ENCODE measurements at places on chromosomes 3 and 15.

GRCh38 chr15:52960283-52960682 is 170.1 kb upstream of the ONECUT1 start:
- DNase-seq: no peak

- no peak for DNase-seq
Observed at GRCh38 chr15:59924812-59925522, 79.1 kb upstream of the FOXB1 start.

GRCh38 chr3:63067999-63068645 is 192.9 kb upstream of the CADPS start:
- no peak for DNase-seq

DNA sequence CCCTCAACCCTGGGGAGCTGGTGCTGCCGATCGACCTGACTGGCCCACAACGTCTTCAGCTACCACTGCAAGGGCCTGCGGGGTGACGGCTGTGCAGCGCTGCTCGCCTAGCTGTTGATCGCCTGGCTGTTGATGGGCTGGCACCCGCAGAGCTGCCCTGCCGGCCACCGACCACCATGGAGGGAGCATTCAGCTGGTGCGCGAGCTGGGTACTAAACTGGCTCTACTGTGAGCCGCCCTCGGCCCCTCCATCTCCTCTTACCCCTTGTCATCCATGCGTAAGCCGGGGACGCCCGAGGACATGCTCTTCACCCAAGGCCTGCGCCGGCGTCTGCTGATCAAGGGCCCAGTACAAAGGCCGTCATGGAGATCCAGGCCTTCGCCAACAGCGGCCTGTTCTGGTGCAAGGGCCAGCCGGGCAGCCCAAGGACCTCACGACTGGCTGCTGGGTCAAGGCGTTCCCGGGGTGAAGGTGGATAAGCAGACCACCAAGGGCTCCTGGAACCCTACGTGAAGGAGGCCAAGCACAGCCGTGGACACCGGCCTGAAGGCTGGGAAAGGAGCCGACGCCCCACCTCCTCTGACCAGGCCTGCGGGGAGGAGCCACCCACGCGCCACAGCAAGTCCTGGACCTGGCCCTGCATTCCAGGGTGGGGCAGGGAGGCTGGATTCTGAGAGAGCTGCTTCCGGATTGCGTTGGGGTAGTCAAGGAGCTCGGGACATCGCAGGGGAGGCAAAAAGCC is 46.9 kb downstream of the SFMBT1 start:
- DNase-seq: no peak

DNA sequence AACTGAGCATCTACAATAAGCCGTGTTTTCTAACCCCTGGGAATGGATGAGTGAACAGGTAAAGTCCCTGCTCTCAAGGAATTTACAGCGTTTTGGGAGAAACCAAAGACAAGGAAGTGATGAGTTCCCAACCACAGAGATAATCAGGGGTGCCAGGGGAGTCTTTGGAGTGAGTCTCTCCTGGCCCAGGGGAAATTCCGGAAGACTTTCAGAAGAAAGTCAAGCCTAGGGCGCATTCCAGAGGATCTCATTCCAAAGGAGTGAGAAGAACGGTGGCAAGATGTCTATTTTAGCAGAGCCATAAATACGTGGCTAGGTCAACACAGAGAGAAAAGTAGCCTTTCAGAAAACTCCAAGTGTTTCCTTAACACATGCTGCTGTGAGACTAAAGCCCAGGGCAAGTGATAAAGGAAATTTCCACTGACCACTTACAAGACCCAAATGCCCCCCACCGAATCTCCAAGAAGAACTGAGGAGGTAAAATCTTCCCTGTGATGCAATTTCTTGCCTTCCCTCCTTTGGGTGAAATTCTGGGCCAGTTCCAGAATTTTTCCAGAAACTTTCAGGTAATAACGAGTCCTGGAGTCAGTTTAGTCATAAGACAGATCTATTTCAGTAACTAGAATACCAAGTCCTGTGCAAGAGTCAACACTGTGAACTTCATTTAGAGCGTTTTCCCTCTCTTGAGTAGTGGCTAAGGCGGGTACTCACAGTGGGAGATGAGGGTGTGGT is 437.4 kb downstream of the NR2F2 start:
- no peak for DNase-seq

- DNase-seq: no peak
Observed at GRCh38 chr3:39718674-39719595, 90.5 kb upstream of the MYRIP start.

DNA sequence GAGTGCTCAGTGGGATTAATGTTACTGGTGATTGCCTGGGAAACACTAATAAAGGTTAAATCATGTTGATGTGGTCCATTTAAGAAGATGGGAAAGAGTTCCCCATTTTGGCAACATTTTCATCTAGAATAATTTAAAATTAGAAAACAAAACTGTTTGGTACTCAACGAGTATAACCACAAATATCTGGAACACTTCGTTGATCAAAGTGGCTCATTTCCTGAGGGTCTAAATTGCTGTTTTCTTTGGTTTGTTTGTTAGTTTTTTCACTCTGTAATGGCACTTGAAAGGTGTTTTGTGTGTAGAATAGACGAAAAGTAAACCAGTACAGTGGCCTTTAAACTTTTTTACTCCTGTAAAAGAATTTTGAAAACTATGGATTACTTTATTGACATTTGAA is 73.9 kb downstream of the BBX start:
- DNase-seq: no peak

- DNase-seq: no peak
Observed at GRCh38 chr3:110732420-110732819, 339.2 kb upstream of the NECTIN3 start.

DNA sequence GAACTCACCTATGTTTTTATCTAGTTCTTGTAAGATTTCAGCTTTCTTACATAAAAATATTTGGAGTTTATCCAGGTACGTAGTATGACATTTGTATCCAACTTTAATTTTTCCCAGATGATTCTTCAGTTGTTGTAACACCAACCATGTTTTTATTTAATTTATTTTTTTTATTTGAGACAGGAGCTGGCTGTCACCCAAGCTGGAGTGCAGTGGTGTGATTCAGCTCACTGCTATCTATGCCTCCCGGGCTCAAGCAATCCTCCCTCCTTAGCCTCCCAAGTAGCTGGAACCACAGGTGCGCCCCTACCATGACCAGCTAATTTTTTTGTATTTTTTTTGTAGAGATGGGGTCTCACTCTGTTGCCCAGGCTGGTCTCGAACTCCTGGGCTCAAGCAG is 6.6 kb downstream of the XYLB start:
- no peak for DNase-seq

All from CD4-positive, alpha-beta T cell (primary cell).